ENCODE measurements at places on chromosomes 4 and X.

DNA sequence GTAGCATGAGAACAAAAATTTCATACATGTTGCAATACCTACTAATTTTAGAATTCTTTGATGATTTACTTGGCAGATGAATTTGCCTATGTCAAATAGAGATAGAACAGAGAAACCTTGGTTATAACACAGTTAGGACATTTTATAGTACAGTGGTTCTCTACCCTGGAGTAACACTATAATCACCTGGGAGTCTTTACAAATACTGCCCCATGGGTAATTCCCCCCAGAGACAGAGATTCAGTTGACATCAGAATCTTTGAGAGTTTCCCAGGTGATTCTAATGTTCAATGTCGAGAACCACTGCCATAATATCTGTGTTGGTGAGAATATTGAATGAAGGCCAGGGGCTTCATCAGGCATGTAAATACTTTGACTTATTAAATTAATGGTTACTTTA is 401.3 kb upstream of the NDST4 start:
- no peak for DNase-seq

GRCh38 chr4:37615059-37615719 is 71.0 kb downstream of the RELL1 start:
- no peak for DNase-seq

DNA sequence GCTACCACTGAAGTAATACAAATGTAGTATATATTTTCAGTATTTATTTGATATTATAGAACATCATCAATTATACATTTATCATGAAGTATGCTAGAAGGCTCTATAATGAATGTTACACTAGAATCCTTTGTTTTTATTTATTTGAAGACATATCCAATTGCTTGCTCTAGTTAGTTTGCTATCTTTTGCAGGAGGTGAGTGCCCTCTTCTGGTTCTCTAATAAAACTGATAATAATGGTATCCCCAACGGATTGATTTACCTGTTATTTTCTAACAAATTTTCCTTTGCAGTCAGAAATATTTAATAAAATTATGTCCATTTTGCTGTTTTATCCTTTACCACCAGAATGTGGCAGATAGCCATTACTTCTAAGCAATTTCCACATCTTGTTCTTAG is 274.3 kb upstream of the TACR3 start:
- DNase-seq = peak; percentile 8

DNA sequence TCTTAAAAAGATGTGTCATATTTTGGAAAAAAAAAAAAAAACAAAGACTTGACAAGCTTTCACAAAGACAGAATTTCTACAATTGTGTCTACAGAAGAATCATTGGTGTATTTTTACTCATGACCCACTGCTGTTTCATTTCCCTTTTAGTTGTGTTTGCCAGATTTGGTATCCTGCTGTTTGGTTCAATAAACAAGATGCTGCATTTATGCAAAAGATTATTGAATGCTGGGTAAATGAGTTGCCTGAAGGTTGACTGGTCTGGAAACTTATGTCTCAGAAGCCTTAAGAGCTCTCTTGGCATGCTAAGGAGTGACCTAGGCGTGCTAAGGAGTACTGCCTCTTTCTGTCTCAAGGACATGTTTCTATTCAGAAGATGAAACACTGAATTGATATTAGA is 64.9 kb upstream of the NPY2R start:
- no peak for DNase-seq

DNA sequence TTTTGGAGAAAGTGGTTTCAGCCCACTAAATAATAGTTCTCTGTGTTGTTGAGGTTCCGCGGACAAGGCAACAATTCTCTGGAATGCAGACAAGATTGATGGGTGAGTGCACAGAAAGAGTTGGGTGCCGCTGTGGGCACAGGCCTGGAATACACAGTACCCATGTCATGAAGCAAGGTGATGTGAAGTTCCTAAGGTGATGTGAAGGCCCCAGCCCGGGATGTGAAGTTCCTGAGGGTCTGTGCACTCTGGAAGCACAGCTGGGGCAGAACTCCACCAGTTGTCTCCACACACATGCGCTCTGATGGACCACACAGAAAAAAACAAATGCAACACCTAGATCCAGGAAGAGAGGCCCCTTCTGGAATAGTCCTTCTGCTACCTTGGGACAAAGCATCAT is 86.6 kb upstream of the BMPR1B start:
- DNase-seq = no peak

DNA sequence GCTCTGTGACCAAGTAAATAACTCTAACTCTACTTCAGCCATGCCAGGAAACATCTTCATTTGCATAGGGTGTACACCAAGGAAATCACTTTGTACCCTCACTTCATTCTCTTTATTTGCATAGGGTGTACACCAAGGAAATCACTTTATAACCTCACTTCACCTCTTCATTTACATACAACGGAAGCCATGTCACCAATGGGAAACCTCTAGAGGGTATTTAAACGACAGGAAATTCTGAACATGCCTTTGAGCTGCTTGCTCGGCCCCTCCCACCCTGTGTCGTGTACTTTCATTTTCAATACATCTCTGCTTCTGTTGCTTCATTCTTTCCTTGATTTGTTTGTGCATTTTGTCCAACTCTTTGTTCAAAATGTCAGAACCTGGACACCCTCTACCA is 848.1 kb upstream of the FRG1 start:
- DNase-seq = no peak

GRCh38 chrX:150159537-150159936 is 203.6 kb upstream of the MAMLD1 start:
- no peak for DNase-seq

- no peak for DNase-seq
These were observed 73.9 kb downstream of the INTS12 start for GRCh38 chr4:105634402-105635080.

DNA sequence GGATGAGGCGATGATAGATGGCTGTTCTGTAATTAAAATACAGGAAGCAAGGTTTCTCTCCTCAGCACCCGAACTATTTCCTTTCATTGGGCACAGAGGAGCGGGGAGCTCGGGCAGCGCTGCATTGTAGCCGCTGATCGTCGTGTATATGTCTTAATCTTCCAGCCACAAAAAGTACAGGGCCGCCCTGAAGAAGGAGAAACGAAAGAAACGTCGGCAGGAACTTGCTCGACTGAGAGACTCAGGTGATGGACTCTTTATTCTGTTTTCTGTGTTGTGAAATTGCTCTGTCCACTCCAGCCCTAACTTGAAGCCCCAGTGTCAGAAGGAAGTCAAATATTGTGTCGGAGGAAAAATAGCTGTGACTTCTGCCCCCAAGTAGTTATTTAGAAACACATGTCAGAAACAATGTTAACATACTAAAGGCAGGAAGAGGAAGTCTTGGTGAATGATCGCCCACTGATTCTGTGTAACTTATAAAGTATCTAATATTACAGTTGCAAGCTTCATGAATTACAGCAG is 546 bp downstream of the ZRSR2 start:
- peak; percentile 2 for DNase-seq

DNA sequence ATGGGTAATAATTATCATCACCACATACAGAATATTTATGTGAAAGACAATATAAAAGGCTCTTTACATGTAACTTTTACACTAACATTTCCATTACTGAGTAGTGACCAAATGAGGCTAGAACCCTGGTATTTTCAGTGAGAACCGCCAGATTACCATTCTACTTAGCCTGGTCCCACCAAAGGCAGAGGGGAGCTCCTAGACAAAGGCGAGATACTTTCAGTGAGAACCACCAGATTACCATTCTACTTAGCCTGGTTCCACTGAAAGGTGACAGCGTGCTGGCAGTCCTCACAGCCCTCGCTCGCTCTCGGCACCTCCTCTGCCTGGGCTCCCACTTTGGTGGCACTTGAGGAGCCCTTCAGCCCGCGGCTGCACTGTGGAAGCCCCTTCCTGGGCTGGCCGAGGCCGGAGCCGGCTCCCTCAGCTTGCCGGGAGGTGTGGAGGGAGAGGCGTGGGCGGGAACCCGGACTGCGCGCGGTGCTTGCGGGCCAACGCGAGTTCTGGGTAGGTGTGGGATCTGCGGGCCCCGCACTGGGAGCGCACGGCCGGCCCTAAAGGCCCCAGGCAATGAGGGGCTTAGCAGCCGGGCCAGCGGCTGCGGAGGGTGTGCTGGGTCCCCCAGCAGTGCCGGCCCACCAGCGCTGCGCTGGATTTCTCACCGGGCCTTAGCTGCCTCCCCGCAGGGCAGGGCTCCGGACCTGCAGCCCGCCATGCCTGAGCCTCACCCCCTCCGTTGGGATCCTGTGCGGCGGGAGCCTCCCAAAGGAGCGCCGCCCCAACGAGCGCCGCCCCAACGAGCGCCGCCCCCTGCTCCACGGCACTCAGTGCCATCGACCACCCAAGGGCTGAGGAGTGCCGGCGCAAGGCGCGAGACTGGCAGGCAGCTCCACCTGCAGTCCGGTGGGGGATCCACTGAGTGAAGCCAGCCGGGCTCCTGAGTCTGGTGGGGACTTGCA is 1276.1 kb downstream of the PCDH7 start:
- no peak for DNase-seq

- DNase-seq = no peak
These were observed 1.6 kb downstream of the NHS start for GRCh38 chrX:17376431-17377077.

- DNase-seq = no peak
These were observed 28.1 kb downstream of the INPP4B start for GRCh38 chr4:142818031-142818430.

DNA sequence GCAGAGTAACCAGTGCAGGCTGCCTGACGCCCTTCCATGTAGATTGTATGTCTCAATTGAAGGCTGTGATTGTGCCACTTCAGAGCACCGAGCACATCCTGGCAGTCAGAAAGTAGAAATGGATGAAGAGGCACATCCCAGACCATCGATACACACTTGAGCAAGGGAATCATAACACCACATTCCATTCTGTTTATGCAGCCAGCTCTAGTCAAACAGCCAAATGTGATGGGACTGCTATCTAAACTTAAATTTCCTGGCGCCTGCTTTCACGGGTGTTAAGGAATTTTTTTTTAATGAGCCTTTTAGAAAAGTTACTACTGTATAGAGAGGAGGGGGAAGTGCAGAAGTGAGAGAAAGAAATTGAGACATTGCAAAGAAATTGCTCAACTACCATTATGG is 84.4 kb downstream of the PPARGC1A start:
- peak; percentile 45 for DNase-seq

DNA sequence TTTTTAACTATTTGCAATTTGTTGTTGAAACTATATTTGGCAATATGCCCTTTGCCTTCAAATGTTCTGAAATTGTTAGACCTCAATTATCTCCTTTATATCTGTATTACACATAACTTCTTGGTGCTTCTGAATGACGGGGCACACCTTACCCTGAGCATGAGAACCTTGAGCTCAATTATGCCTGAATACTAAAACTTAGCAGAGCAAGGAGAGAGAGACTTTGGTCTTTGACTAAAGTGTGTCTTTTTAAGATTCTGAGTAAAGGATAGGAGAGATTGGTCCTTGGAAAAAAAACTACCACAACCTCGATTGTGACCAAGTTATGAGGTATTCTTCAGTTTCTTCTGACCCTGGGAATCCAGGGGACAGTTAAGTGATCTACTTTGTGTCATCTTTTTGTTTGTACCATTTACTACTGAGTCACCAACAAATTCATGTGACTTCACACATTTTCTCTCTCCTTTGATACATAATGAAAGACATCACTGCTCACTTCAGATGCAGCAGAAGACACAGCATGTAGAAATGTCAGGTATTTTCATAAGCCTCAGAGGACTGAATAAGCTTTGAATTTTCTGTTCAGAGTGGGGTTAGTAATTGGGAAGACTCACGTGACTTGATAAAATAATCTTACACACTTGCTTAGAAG is 51.4 kb downstream of the PTTG2 start:
- no peak for DNase-seq

- DNase-seq = no peak
These were observed 886.2 kb downstream of the ARAP2 start for GRCh38 chr4:35358001-35358584.

DNA sequence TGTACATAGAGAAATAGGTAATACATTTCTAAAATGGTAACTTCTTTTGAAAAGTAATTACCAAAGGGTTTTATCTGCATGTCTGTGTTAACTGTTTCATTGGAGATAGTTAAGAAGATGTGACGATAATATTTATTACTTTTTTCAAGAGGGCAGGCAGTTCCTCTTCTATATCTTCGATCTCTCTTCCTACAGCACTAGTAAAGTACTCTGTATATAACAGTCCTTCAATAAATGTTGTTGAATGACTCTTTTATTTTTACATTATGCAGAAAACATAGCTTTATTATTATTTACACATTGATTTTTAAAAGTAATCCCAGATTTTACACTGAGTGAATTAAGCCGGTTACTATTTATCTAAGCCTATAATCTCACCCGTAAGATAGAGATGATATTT is 51.8 kb downstream of the TMPRSS11E start:
- no peak for DNase-seq

GRCh38 chrX:135421932-135422809 is at the start of gene SMIM10L2A:
SMIM10L2A (plus strand) TSS chrX:135421944; CDS start chrX:135422132, 188 bp downstream.
- no peak for DNase-seq

GRCh38 chr4:7061815-7062214 is 6.0 kb downstream of the GRPEL1 start:
- DNase-seq = no peak

DNA sequence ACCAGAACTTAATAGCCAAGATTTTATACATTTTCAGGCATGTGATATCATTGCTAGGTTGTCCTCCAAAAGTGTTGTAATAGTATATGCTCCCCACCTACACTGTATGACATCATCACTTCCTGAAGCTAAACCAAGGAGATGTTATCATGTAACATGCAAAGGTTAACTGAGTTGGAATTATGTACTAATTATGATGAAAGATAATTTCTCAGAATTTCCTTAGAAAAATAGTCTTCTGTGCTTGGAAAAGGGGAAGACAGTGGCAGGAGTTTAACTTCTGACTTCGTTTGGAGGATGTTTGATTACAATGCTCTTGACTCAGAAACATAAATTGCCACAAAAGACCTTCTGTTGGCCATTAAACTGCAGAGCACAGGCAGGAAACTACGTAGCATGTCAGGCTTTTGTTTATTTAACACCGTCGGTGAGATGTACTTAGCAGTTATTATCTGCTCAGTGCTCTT is 83.6 kb upstream of the GUCY1A1 start:
- no peak for DNase-seq

GRCh38 chr4:126799971-126800574 is 832.7 kb upstream of the INTU start:
- no peak for DNase-seq

- DNase-seq = no peak
These were observed 926.3 kb downstream of the FSTL5 start for GRCh38 chr4:161237495-161237894.

GRCh38 chrX:31932769-31933168 is 860.9 kb upstream of the FTHL17 start:
- DNase-seq = no peak

GRCh38 chr4:141686146-141686775 is 49.9 kb downstream of the IL15 start:
- no peak for DNase-seq

DNA sequence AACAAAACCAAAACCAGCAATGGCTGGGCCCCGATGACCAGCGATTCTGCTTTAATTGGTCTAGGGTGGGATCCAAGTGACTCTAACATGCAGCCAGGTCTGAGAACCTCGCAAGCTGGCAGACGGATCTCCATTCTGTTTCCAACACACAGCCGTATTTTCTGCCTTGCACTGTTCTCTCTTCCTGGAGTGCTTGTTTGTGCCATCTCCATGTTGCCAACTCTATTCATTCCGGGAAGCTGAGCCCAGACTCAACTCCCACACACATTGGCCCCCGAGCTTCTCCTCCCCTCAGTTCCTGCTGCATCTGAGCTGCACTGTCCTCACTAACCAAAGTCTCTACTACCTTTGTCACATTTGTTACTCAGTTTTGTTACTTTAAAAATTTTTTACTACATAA is 35.6 kb downstream of the GEMIN8 start:
- DNase-seq = no peak

GRCh38 chrX:40945361-40945713 is 139.9 kb upstream of the USP9X start:
- DNase-seq = peak; percentile 49

Data from kidney glomerular epithelial cell (primary cell).